ENCODE measurements at places on chromosomes 3 and 15.

DNA sequence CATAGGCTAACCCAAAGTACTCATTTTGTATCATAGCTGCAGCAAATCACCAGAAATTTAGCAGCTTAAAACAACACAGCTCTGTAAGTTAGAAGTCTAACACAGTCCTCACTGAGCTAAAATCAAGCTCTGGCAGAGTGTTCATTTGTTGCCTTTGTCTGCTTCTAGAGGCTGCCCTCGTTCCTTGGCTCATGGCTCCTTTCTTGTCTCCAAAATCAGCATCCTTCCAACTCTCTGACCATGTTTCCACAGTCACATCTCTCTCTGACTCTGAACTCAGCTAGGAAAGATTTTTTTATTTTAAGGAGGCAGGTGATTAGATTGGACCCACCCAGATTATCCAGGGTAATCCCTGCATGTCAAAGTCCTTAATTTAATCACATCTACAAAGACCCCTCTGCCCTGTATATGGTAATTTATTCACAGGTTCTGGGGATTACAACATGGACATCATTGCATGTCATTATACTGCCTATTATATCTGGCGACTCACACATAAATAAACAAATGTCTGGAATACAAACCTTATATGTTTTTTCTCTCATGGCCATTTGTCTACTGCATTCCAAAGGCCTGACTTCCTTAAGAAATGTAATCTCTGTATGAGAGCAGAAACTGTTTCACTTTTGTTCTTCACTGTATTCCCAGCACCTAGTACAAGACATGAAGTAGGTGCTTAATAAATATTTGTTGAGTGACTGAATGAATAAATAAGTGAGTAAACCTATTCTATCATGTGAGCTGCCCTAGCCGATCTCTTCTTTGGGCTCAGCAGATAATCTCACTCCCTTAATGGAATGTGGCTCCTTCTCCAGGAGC lies 15.1 kb upstream of the UACA start:
- DNase-seq: no peak

GRCh38 chr3:50708620-50709019 lies 33.9 kb downstream of the DOCK3 start:
- DNase-seq: no peak

DNA sequence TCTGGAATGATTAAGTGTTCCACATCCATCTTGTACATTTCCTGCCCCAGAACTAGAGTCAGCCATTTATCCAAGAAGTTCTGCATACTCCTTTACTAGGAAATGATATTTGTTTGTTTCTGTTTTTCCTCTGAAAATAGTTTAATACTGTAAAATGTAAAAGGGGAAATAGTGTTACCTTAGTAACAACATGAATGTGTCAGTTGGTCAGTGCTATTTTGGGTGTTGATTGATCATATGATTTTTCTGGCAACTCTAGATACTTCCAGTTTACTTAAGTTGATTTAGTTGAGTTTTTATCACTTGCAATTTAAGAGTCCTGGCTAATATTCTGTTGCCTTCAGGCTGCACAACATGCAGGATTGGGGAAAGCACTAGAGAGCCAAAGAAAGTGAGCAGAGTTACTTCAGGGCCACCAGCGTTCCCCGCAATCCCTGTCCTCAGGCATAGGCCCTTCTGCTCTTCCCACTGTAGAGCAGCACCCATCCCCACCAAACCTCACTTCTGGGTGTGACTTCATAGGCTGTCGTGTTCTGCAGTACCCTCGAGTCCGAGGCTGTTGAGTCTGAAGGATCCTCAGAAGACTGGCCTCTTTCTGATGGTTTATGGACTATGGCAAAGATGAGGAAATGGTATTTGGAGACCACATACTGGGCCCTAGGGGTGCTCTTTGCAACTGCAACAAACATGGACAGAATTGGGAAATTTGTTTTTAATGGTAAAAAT lies 69.0 kb downstream of the CHD2 start:
- DNase-seq: no peak

DNA sequence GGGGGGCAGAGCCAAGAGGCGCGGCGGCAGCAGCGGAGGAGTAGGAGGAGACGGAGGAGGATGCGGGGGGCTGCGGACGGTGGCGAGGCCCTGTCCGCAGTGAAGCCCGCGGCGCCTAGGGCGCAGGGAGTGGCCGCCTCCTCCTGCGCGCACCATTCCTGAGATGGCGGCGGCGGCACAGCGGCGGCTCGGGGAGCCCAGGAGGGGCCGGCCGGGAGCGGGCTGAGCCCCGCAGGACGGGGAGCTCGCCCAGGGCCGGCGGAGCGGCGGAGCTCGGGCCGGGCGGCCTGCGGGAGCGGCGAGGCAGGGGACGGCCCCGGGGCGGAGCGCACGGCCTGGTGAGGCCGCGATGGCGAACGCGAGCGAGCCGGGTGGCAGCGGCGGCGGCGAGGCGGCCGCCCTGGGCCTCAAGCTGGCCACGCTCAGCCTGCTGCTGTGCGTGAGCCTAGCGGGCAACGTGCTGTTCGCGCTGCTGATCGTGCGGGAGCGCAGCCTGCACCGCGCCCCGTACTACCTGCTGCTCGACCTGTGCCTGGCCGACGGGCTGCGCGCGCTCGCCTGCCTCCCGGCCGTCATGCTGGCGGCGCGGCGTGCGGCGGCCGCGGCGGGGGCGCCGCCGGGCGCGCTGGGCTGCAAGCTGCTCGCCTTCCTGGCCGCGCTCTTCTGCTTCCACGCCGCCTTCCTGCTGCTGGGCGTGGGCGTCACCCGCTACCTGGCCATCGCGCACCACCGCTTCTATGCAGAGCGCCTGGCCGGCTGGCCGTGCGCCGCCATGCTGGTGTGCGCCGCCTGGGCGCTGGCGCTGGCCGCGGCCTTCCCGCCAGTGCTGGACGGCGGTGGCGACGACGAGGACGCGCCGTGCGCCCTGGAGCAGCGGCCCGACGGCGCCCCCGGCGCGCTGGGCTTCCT lies at the start of gene GPR27:
GPR27 (plus strand) TSS at position 155 of the 909 bp plus-strand sequence; CDS start at position 350, 195 bp downstream.
- DNase-seq: no peak

DNA sequence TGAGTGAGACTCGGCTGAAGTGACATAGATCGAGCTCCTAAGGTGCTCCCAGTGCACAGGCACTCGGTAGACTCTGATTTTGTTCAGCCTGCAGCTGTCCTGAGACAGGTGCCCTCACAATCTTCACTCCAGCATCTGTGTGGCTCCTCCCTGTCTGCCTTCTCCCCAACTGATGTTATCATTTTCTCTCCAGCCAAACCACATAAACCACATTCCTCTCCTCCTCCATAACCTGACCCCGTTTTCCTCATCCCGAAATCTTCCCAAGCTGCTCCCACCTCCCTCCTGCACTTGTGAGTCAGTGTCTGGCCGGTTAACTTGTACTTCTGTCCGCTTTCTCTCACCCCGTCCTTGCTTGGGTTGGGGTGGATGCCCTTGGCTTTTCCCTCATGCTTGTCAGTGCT lies 93.3 kb upstream of the HACD2 start:
- DNase-seq: no peak

DNA sequence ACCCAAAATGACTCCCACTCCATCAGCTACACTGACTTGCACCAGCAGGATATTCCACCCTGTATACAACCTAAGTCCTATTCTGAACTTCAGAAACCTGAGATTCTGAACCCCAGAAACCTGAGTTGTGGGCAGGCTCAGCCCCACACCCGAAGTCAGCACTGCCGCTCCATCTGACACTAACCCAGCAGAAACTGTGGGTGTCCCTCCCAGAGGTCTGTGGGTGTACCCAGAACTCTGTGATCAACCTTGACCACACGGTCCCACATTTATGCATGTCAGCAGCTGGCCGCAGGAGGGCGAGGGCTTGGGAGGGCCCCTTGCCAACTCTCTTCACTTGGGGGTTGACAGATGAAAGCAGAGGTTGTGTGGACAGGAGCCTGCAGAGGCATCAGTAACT lies 9.3 kb downstream of the OXTR start:
- DNase-seq: no peak

DNA sequence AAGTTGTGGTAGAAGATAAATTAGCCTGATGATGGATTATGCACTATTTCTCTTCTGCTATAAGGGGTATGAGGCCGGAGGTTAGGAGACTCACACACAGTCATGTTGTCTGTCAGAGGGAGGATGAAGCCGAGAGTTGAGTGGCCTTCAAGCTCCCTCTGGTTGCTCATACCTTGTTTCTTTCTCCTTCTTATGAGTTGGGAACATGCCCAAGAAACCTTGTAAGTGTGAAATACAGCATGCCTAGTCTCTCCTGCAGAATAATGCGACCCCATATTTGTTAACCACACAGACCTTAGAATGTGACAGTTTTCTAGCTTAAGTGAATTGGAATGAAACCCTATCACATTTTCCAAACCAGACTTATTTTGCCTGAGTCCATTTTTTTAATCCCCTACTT lies 366.7 kb downstream of the PTPRG start:
- no peak for DNase-seq

- DNase-seq: no peak
These were observed 40.8 kb downstream of the HMG20A start for GRCh38 chr15:77461486-77461885.

GRCh38 chr3:44555723-44556122 lies 730 bp downstream of the ZKSCAN7 start:
- no peak for DNase-seq

Data from activated CD4-positive, alpha-beta T cell treated with anti-CD3 and anti-CD28 coated beads, Interleukin-2, amount 50 U/mL, for 4 hours (primary cell).